ENCODE measurements at places on chromosomes 11 and 22.

DNA sequence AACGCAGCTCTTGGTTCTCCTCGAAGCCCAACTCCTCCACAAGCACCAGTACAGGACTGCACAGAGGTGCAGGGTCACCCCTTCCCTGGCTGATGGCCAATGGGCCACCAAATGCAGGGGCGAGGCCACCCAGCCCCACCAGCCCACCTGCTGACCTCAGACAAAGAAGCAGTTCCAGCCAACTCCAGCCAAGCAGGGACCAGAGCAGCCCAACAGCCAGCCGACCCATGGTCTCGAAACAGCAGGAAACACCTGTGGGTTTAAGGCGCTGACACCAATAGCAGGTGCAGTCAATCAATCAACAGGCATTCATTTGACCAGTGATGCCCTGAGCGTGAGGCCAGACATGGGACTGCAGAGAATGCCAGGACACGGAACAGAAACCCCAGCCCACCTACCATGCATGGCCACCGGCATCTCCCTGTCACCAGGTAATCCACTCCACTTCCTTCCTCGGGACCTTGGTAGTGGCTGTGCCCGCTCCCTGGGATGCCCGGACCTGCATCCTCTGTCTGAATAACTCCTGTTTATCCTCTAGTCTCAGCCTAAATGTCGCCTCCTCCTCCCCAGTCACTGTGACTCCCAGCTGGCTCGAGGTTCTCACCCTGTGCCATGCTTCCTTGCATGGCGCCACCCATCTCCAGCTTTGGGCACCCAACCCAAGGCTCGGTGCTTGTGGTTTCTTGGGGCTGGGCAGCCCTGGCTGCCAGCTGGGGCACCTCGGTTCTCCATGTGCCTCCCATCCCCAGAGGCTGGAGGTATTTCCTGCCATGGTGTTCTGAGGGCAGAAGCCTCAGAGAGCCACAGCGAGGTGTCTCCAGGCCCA lies 1475.4 kb downstream of the BRD1 start:
- DNase-seq = no peak

DNA sequence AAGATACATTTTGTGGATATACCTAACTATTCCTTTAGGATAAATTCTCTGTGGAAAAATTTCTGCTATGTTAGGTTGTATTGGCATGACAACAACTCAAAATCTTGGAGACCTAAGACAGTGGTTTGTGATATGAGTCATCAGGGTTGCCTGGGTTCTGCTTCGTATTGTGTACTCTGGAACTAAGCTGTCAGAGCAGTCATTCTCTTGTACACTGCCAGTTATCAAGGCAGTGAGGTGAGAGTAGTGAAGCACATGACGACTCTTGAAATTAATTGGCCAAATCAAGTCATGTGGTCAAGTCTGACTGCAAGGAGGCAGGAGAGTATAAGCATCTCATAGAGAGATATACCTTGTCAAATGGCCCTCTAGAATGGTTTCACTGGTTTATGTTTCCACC lies 104.4 kb downstream of the FANCF start:
- DNase-seq = peak; percentile 10

GRCh38 chr11:67608486-67608885 lies 1.8 kb downstream of the NDUFV1 start:
- DNase-seq = no peak

GRCh38 chr22:45212992-45213751 lies 27.5 kb downstream of the KIAA0930 start:
- DNase-seq = peak; percentile 66

DNA sequence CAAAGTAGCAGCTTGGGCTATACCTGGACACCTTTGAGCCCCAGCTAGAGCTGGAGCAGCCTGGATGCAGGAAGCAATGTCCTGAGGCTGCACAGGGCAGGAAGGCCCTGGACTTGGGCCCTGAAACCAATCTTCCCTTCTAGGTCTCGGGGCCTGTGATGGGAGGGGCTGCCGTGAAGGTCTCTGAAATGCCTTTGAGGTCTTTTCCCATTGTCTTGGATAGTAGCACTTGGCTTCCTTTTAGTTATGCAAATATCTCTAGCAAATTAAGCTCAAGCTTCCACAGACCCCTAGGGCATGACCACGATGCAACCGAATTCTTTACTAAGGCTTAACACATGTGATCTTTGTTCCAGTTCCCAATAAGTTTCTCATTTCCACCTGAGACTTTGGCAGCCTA lies 40.0 kb downstream of the LINC01488 start:
- no peak for DNase-seq

DNA sequence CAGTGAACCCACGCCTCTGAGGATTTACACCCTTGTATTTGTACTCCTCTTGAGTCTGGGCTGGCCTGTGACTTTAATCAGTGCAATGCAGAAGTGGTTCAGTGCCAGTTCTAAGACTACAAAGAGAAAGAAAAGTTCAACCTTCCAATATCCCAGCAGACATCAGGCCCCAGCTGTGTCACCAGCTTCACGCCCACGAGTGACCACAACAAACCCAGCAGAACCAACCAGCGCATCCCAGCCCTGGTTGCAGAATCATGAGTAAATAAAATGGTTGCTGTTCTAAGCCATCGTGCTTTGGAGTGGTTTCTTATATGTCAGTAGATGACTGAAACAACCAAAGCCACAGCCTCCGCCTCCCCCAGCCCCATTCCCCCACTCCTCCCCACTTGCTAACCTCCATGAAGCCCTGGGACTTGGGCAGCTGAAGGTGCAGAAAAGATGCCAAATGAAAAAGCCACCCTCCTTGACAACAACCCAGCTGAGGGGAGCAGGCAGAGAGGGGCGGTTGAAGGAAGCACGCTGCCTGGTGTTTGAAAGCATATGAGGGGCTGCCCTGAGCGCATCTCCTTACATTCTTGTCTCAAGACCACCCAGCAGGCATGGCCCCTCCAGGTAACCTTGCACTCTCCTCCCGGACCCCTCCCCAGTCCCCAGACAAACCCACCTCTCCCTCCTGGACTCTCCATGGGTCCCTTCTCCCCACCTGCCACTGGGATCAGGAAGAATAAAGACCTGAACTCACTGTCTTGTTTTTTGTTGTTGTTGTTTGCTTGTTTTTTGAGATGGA lies 20.9 kb downstream of the TSKU start:
- peak; percentile 70 for DNase-seq

DNA sequence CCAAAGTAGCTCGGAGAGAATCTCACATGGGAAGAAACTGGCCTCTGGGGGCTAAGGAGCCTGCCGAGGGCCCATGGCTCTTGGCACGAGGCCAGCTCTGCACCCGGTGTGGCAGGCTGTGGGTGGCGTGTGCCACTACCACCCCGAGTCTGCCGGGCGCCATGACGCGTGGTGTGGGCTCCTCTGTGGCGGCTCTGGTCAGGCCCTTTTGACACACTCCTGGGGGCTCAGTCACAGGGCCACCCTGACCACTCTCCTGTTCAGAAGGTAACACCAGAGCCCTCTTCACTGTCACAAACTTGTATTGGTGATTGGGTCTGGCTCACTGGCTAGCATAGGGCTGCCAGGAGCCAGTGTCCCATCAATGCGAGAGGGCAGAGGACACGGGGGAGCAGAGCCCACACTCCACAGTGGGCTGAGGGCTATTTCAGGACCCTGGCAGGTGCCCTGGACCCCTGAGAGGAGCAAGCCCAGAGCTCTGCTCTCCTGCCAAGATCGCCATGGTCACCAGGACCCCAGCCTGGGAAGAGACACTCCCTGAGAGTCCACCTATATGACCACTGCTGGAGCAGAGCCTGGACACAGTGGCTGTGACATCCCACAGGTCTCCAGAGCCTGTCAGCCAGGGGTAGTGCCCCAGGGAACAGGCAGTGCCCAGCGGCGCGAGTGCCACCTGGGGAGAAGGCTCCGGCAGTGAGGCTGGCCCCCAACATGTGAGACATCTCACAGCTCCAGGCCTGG lies 8.6 kb upstream of the PPM1F start:
- DNase-seq = no peak

DNA sequence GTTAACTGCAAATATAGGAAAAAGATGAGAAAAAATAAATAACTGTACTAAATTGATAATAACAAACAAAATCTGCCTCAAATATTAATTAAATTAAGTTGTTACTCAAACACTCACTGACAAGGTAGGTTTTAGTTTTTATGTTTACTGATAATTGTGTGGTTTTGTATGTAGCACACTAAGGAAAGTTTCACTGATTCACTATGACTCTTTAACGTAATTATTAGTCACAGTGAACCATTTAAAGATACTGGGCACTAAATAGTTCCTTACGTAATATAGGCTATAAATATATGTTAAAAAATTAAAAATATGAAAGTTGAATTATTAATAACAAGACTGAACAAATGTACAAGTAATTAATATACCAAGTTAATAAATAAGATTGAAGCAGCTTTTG lies 2330.0 kb upstream of the RAG2 start:
- no peak for DNase-seq

GRCh38 chr11:70173018-70173417 lies 30.1 kb upstream of the FADD start:
- DNase-seq = no peak

Measured in AG08396 (cell line).